ENCODE measurements at places on chromosomes 13 and 19.

- DNase-seq = no peak
Measured at GRCh38 chr13:41345914-41346589, 35.0 kb downstream of the NAA16 start.

DNA sequence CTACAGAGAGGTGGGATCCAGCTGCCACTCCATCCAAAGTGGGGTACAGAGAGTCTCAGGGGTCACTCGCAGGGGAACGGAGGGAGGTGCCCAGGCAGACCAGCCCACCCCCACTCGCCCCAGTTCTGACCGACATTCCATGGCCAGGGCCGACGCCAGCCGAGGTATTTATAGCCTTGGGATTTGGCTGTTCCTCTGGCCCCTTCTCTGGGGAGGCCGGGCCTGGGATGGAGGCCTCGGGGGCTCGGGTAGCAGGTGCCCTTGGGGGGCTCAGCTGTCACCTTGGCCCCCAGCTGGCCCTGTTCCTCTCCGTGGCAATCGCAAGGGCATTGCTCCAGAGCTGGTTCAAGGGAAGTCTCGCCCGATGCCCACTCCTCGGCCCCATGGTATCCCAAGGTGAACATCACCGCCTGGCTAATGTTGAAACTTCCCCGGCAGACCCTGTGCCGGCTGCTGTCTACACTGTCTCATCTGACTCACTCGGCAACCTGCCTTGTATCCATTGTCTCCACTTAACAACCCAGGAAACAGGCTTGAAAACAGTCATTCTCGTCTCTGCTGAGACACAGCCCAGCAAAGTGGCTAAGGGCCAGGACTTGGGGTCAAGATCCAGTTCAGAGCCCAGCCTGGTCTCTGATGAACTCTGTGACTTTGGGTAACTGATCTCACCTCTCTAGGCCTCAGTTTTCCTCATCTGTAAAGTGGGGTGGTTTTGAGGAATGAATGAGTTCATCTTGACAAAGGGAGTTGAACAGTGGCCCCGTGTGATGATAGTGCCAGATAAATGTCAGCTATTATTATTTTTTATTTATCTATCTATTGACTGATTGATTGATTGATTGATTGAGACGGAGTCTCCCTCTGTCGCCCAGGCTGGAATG, 9.7 kb downstream of the PRKACA start:
- no peak for DNase-seq

DNA sequence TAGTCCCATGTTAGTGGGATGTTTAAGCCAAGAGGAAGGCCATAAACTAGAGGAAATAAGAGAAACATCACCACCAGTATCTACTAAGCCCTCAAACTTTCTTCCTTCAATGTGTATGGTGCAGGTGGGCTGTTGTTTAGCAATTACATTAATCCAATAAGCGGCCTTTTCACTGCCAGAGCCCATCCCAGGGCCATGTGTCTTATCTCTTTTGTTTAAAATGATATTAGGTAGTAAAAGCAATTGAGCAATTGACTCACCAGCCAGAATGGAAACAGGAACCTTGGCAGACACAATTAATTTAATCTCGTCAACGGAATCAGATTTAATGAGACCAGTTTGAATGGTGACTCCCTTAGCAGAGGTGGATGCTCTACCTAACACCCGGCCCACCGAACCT, 1503.5 kb downstream of the UQCRFS1 start:
- DNase-seq = no peak

DNA sequence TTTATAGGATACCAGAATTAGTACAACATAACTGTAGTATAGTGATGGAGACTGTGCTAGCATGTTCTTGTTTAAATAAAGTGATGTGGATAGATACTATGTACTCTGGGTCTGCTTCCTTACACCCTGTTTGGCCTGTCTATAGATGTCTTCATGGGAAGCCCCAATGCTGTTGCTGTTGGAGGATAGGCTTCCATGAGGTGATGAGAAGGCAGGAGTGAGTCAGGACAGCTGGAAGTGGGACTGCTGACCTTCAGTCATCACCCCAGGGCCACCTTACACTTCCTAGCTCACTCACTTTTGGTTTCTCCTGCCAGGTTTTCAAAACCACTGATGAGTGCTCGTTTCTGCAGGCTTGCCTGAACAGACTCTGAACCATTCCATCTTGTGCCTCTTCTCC, 4.2 kb downstream of the KCTD4 start:
- no peak for DNase-seq

GRCh38 chr13:107374038-107374437, 806.1 kb upstream of the ARGLU1 start:
- DNase-seq = no peak

DNA sequence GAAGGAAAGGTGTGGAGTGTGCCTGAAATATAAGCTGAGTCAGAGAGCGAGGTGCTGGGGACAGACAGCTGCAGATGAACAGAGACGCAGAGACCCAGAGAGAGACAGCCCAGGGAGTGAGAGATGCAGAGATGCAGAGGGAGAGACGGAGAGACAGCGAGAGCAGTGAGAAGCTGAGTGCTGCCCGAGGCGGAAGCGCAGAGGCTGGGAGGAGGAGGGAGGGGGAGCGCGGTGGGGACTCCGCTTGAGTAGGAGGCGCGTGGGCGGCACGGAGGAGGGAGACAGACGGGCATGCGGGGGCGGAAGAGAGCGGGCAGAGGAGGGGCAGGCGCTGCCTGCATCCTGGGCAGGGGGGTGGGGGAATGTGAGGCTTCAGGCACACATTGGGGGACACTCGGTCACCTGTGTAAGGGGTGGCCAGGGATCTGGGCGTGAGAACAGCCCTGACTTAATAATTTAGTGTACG, 25.7 kb downstream of the SLC8A2 start:
- DNase-seq = no peak

DNA sequence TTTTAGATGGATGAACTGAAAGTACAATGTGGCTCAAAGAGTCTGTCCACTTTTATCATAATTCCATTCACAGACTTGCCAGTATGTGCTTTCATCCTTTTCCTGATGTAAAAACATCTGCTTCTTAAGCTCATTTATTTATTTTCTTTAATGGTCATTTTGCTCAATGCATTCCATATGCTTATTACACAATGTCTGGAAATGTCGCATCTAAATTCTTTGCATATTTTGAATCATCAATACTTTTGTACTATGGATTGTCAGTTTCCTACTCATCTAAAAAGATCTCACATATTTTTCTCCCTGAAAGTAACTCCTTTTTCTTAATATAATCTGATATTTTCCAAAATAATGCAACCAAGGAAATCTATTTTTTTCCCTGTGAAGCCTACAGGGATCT, 1315.8 kb downstream of the EFNB2 start:
- no peak for DNase-seq

DNA sequence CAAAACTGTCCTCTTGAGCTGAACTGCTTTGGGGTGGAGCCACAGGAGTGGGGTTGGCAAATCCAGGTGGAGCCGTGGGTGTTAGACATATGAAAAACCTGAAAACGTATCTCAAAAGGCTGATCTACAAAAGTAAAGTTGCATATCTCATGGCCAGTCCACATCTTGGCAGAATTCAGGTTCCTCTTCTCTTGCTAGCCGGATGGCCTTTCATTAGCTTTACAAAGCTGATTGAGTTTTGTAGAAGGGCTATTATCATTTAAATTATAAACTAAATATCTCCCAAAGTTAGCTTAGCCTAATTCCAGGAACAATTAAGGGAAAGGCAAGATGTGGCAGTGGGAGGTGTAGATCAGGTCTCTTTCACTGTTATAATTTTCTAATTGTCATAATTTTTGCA, 1427.7 kb downstream of the EFNB2 start:
- no peak for DNase-seq

- DNase-seq = no peak
Measured at GRCh38 chr19:41928754-41929535, 696 bp upstream of the ERFL start.

GRCh38 chr19:36847968-36848367, 2.7 kb upstream of the ZNF345 start:
- DNase-seq = no peak

DNA sequence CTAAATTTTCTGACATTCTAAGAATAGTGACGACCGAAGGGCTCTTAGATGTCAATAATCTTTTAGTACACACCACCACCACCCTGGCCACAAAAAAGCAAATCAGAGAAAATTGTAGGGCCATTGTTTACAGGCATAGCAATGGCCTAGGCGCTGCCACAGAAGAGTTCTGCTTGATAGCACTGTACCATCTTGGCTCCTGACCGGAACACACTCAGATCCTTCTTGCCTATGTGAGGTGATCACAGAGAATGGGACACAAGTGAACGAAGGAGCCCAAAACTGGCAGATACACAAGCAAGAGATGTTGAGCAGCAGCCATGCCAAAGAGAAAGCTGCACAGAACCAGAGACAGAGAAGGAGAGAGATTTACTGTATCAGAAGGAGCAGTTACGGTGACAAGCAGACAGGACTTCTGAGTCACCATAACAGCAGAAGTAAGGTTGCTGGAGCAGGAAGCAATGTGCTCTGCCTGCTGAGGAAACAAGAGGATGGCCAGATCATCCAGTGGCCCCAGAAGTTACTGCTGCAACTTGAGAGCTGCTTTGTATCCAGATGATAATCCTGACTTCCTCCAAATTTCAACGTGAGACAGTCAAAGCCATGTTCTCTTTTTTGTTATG, 105.2 kb downstream of the SLITRK6 start:
- no peak for DNase-seq

DNA sequence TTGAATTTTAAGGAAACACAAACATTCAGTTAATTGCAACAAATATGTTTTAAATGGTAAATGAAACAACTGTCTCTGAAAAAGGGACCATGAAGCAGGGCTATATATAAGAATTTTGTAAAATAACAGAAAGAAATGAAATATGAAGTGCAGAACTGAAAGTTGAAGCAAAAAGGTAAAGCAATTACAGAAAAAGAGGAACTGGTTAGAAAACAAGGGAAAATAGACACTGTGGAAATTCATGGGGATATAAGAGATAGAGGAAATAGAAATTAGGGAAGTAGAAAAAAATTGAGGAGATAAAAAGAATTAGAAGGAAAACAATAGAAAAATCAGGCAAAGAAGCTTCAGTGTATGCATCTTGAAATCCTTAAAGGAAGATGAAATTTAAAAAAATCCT, 40.0 kb upstream of the TDRD3 start:
- DNase-seq = no peak

DNA sequence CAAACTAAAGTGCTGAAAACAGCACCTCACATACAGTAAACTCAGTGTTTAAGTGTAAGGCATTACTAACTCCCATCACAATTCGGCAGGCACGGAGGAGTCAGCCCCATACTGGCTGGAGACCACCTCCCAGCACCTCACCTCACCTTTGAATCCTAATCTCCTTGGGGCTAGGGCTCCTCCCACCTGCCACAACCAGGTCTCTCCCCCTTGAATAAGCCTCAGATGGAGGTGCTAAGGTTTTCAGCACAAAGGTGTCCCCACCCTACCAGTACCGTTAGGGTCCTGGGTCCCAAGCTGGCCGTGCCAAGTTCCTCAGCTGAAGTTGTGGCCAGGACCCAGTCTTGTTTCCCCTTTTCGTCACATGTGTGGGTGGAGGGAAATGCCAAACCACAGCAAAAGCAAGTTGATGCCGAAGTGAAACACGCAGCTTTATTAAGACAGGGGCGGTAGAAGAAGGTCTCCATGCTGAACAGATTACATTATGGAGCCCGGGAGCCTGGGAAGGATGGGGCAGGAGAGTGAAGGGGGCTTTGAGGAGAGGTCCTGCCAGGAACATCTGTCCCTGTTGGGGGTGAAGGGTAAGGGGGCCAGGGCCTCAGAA, at the start of gene IGFLR1:
TSS of gene IGFLR1 (minus strand) at position 332 of the 604 bp plus-strand sequence. CDS start 1,272 bp downstream, outside the sequence.
- no peak for DNase-seq

GRCh38 chr19:3278294-3278693, 53.8 kb downstream of the CELF5 start:
- DNase-seq = no peak

GRCh38 chr13:45207319-45207718, 6.5 kb upstream of the KCTD4 start:
- DNase-seq = no peak

DNA sequence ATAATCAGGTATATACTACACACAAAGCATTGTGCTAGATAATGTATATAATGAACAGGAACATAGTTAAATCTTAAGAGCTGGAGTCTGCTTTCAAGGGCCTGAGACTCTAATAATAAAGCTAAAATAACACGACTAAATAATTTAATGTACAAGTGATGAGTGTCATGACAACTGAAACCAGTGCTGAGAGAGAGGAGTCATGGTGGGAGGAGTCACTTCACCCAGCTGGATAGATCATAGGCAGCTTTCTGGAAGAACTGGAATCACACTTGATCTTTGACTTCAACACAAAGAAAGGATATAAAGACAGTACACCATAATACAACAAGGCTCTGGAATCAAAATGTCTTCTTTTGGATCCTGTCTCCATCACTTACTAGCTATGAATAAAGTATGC, 7.1 kb downstream of the RBM26 start:
- DNase-seq = no peak

DNA sequence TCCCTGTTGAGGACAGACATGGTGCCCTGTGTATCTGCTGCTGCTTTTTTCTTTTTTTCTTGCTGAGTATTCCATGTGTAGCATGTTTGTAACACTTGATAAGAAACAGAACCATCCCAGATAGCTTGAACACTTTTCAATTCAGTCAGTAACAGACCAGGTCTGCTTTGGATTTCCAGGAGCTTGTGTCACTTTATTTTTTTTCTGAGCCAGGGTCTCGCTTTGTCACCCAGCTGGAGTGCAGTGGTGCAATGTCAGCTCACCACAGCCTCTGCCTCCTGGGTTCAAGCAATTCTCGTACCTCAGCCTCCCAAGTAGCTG, 43.7 kb downstream of the BBC3 start:
- DNase-seq = no peak

All from stimulated activated CD4-positive, alpha-beta T cell treated with anti-CD3 and anti-CD28 coated beads, Interleukin-1b, Interleukin-23, amount 100 ng/mL, for 24 hours (primary cell).